Posterior vena cava (tissue), 2 donors: ENCODE measurements at places on chromosomes 6 and 20. TPM values are rescaled to one million over a fixed set of nuclear protein-coding genes. Genes with fewer than 3 reads are reported as not detected.

GRCh38 chr6:147742440-147742839 lies 233.9 kb downstream of the SAMD5 start:
- DNase-seq = no peak

GRCh38 chr6:24441599-24441904 lies 38.8 kb downstream of the MRS2 start:
- no peak for DNase-seq

- DNase-seq = peak; percentile 12
Observed at GRCh38 chr6:170041526-170041925, 249.4 kb downstream of the DLL1 start.

DNA sequence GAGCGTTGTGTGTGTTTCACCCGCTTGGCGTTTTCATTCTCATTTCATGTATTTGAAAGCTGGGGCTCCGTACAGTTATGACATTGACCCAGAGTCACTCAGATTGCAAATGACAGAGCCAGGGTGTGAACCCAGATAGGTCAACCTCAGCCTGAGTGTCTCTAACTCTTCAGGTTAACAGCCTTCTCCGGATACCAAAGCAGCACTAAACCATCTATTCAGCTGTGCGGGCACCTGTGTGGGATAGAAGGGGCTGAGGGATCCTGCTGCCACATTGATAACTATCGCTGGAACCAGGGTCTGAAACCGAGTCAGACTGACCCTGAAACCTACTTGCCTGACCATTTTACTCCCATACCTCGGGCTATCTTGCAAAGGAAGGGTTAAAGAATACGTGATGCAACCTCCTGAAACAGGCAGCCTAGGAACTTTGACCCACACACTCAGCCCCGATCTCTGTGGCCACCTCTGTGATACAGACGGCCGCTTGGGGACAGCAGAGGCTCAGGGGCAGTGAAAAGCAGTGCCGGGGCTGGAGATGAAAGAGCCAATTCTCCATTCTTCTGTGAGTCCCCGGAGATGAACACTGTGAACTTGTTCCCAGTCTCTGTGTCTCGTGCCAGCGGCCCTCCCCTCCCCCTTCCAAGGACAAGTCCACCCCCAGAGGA lies 233.5 kb upstream of the QKI start:
- DNase-seq = peak; percentile 91

- DNase-seq = no peak
Observed at GRCh38 chr6:31878726-31879125, at the start of gene SLC44A4. TSS of gene SLC44A4 (minus strand) at chr6:31878997. CDS start at chr6:31878980, 17 bp downstream.

- DNase-seq = no peak
Observed at GRCh38 chr20:62778601-62779416, 17.5 kb upstream of the MRGBP start.

GRCh38 chr6:106347219-106347618 lies 13.3 kb upstream of the CRYBG1 start:
- no peak for DNase-seq

DNA sequence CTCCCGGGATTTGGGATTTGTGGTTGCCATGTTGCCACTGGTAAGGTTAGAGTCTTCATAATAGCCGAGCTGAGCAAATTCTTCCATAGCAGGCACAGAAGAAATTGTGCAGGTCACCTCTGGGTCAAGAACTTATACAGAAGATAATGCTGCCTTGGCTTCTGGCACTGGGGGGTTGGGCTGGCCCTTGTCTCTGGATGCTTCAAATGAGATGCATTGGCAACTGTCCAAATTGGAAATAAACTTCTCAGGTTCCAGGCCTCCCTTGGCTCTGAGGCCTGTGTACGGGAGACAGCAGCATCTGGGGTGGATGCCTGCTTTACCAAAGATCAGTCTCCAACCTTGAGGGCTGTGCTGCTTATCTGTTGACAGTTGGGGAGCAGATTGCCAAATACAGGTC lies 26.2 kb downstream of the MYO6 start:
- DNase-seq = no peak

DNA sequence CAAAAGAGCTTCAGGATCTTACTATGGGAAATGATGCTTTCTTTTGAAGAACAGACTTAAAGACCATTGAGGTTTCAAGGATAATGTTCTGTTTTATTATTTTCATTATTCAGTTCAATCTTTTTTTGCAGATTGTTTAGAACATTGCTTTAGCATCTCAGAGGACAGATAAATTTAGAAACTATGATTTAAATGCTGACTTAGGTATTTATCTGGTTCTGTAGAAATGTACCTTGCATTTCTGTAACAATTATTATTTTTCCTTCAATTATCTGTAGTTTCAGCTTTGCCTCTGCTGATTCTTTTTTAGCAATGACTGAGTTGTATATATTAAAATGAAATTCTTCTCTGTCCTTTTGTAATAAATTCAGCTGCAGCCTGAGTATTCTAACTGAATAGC lies 205.4 kb upstream of the PCSK2 start:
- DNase-seq = no peak

GRCh38 chr20:20869161-20869775 lies 156.8 kb upstream of the RALGAPA2 start:
- DNase-seq = no peak

DNA sequence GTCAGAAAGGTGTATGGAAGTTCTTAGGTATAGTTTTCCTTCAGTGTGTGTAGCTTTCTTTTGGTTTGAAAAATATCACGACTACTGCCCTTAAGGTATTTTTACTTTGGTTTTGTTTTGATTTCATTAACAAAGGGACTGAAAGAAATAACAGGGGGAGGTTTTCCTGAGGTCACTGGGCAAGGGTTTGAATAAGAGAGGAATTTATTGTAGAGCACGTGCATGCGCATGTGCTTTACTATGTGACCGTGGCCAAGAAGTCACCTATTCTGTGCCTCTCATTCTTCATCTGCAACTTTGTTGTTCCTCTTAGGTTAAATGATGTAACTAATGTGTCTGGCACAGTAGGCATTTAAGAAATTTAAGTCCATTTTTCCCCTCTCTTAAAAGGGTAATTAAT lies 4.1 kb upstream of the MAN1A1 start:
- no peak for DNase-seq

DNA sequence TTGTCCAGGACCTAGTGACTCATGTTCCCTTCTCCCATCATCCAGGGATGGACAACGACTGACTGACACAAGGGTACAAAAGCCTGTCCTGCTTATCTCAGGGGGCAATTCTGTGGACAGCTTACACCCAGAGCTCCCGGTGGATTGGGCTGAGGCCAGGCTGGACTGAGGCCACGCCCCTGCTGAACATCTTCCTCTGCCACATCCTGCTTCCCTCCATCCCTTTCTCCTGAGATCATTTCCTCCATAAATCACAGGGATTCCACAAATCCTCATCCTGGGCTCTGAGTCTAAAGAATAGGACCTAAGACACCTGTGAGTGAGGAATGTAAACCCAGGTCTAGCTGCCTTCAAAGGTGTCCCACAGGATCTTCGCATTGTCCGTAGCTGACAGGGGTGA lies 30.4 kb upstream of the RNF24 start:
- DNase-seq = no peak

GRCh38 chr6:4586469-4586859 lies 189.7 kb upstream of the CDYL start:
- DNase-seq = no peak

DNA sequence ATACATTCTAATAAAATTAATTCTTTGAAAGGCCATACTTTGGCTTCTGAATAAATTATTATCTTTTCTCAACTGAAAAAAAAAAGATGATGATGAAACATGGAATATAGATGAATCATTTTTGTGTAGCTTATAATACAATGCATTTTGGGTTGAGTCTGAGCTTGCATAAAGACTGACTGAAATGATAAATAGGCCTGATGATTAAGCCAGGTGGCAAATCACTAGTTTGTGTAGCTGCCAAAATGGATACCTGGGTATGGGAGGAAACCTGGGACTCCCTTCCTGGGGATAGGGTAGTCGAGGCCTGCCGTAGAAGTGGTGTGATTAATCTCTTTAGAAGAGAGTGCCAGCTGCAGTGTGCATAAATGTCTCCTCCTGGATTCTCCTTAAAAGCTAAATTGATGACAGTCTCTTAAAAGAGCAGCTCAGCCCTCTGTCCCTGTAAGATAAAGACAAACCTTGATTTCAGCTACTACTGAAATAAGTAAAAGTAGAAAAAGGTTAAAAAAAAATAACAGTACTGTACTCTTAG lies 275.1 kb downstream of the GRIK2 start:
- no peak for DNase-seq

- no peak for DNase-seq
Observed at GRCh38 chr6:137051790-137052472, 7.2 kb upstream of the IL20RA start.

GRCh38 chr6:130671577-130671976 lies 155.6 kb upstream of the SMLR1 start:
- DNase-seq = no peak

GRCh38 chr6:29051680-29052079 lies 6.7 kb upstream of the OR2W1 start:
- no peak for DNase-seq

DNA sequence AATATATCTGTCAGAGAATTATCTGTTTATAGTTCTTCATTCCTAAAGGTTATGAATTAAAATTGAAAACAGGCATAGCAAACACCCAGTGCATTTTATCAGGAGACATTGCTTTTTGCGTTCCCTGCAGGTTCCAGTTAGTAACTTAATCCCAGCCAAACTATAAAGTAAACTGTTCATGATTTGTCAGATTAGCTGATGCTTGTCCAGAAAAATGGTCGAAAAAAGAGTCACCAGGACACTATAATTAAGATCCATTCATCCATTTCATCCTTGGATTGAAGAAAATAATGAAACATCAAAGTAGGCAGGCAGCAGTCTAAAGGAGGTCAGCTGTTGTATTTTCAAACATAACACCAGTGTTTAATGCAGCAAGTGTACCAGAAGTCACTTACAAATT lies 75.9 kb downstream of the EPHA7 start:
- no peak for DNase-seq

GRCh38 chr6:11445146-11445545 lies 92.4 kb upstream of the TMEM170B start:
- no peak for DNase-seq

- DNase-seq = no peak
Observed at GRCh38 chr6:112690497-112691202, 343.5 kb downstream of the RFPL4B start.

SEC23B gene
- 32.3 TPM for total RNA-seq
